Activated T-cell treated with anti-CD3 and anti-CD28 coated beads, Interleukin-2, amount 50 U/mL, for 48 hours (primary cell): ENCODE measurements at places on chromosomes 11 and 22.

- peak; percentile 17 for DNase-seq
These were observed 243.3 kb upstream of the B3GAT1 start for GRCh38 chr11:134655189-134655989.

GRCh38 chr11:130323452-130324450 is 9.0 kb upstream of the ZBTB44 start:
- DNase-seq, result no peak

DNA sequence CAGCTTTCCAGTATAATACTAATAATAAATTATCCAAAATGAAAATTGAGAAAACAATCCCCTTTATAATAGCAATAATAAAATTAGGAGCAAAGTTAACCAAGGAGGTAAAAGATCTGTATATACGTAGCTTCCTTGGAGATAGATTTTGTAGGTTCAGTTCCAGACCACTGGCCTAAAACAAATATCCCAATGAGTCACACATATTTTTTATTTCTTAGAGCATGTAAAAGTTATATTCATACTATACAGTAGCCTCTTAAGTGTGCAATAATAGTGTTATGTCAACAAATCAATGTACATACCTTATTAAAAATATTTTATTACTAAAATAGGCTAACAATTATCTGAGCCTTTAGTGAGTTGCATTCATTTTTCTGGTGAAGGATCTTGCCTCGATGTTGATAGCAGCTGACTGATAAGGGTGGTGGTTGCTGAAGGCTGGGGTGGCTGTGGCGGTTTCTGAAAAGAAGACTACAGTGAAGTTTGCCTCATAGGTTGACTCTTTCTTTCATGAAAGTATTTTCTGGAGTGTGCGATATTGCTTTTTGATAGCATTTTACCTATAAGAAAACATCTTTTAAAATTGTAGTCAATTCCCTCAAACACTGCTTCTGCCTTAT is 178.5 kb downstream of the ARHGAP42 start:
- no peak for DNase-seq

- no peak for DNase-seq
These were observed 15.3 kb downstream of the P2RX3 start for GRCh38 chr11:57353446-57353845.

GRCh38 chr11:11288972-11289616 is 64.0 kb downstream of the CSNK2A3 start:
- DNase-seq, result no peak

DNA sequence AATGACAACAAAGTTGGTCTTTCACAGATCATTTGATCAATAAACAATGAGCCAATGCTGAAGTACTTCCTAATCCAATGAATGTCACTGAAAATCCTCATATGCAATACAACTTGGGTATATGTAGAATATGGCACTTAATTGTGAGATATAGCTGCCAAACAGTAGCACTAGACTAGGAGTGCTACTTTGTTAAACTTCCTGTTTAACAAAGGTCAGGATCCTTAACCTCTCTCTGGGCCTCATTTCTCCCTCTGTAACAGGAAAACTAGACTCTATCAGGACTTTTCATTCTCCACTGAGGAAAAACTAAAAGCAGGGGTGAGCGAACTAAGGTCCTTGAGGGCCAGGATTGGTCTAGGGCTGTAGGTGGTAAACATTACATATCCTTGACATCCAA is 56.1 kb downstream of the PITPNB start:
- DNase-seq, result no peak

GRCh38 chr11:135035282-135035681 is 623.2 kb upstream of the B3GAT1 start:
- no peak for DNase-seq

DNA sequence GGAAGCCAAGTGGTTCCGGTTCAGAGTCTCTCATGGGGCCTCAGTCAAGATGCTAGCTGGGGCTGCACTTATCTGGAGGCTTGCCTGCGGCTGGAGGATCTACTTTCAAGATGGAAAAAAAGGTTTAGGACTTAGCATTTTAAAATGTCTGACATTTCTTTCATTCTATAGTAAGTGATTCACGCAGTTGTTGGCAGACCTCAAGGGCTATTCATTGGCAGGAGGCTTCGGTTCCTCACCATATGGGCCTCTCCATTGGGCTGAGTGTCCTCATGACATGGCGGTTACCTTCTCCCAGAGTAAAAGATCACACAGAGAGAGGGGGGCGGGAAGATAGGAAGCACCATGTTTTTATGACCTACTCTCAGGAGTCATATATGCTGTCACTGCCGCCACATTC is 298.0 kb upstream of the PLET1 start:
- no peak for DNase-seq

- no peak for DNase-seq
These were observed 32.4 kb upstream of the CD44 start for GRCh38 chr11:35106595-35106994.

DNA sequence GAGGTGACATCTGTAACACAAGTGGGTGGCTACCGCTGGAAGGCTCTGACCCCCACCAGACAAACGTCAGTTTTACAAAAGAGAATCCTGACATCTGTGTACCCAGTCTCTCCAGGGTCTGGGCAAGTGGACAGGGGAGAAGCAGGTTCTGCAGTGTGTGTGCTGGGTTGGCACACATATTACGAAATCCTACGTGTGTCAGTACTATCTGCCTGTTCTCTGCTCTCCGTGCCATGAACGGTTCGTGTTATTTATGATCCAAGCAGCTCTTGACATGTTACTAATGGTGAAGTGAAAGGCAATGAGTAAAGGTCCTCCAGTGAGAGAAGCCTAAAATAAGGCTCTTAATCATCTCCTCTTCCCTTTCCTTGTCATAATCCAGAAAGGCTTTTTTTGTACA is 201.5 kb upstream of the MTMR2 start:
- DNase-seq, result no peak

DNA sequence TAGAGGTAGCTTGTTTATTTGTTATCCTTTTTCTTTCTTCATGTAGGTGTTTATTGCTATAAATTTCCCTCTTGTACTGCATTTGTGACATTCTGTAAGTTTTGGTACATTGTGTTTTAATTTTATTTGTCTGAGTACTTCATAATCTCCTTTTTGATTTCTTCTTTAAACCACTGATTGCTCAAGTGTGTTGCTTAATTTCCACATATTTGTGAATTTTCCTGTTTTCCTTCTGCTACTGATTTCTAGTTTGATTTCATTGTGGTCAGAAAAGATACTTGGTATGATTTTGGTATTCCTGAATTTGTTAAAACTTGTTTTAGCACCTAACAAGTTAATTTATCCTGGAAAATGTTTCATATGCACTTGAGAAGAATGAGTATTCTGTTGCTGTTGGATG is 15.1 kb downstream of the OR10V1 start:
- DNase-seq, result no peak

DNA sequence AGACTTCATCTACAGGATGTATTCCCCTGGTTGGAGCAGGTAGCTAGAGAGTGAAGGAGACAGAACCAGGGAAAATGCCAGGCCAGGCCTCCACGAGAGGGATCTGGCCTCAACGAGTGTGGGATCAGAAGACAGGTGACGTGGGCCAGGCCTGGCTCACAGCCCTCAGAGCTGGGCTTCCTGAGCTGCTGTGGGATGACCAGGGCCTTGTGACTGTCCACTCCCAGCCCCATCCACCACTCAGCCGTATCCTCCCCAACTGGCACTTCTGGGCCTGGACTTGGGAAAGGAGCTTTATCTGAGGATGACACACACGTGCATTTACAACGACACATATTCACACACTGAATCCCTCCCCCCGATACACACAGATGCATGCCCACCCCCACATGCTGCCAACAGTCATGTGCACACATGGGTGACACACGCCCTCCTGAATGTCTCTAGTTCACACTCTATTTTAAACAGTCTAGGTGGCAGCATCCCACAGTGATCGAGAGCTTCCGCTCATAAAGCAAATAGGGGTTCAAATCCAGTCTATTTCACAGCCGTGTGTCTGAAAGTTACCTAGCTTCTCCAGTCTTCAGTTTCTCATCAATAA is 93.1 kb downstream of the TP53I11 start:
- no peak for DNase-seq

DNA sequence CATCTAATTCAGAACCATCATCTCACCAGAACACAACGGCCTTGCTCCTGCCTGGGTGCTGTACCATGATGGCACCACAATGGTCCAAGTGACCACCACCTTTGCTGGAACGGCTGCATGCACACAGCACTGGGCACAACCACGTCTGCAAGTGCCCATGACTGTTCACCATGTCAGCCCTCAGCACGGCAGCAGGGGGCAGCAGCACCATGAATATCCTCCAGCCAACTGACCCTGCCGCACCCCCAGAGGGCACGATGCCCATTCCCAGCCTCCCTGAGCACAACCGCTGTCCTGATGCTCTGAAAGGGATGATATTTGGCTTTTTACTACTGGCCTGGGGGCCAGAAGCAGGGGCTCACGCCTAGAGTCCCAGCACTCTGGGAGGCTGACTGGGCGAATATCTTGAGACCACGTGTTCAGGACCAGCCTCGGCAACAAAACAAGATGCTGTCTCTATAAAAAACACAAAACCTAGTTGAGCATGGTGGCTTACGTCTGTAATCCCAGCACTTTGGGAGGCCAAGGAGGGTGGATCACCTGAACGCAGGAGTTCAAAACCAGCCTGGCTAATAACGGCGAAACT is 25.7 kb downstream of the DRD4 start:
- peak; percentile 68 for DNase-seq

- DNase-seq, result no peak
These were observed 21.3 kb downstream of the TRIM66 start for GRCh38 chr11:8661001-8661795.

DNA sequence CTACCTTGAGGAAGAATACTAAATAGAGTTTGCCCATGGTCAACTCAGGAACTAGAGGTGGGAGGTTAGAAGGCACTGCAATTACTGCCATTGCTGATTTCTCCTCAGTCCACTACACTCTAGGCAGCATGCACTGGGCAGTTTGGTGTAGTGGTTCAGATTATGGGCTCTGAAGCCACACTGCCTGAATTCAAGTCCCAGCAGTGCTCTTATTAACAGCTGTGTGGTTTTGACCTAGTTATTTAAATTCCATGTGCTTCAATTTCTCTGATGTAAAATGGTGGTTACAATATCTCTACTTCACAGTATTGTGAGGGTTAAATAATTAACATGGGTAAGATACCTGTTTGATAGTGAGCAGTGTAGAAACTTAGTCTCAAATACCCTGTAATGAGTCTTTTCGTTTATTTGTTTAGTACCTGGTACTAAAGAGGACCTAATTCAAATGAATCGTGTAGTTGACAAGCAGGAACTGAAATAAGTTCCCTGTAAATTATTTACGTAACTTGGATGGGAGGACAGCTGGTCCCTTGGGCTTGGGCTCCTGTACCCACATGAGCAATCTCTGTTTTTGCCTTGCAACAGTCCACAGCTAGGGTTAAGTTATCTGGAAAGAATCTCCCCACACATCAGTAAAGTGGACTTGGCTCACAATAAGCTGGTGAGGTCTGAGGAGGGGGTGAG is 17.8 kb downstream of the PRR5L start:
- no peak for DNase-seq

DNA sequence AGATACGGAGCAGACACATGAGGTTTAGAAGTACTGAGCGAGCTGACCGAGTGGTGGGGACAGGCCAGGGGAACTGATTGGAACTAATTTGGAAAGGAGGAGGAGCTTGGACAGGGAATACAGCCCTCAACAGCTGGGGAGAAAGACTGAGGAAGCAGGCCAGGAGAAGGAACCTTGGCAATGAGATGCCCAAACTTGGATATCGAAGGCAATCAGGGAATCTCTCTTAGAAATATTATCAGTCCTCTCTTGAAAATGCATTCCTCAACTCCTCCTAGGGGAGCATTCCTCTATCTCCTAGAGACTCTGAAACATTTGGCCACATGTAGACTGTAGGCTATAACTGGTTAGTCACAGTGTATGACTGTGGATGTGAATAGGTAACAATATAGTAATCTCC is 284.6 kb downstream of the GUCY1A2 start:
- DNase-seq, result no peak

- DNase-seq, result no peak
These were observed 33.7 kb downstream of the SAMM50 start for GRCh38 chr22:43988960-43989359.

GRCh38 chr11:47378010-47378835 is at the start of gene SPI1:
SPI1 (minus strand) TSS chr11:47378547; CDS start chr11:47378353, 194 bp downstream.
- DNase-seq, result no peak

- no peak for DNase-seq
These were observed 492.9 kb upstream of the ANO3 start for GRCh38 chr11:25838918-25839625.

DNA sequence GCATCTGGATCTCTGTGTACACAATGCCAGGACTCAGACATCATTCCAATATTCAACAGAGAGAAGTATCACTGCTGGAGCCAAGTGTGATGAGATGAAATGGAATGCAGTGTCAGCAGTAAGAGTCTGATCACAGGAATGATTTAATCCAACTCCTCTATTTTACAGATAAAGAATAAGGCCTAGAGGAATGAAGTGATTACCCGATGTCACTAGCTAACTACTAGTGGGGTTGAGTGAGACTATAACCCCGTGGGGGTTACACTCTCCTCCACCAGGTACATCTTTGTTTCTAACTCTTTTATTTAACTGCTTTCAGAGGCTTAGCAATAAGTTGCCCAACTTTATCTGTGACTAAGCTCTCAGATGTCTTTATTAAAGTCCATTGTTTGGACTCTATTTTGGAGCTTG is 94.2 kb upstream of the FAT3 start:
- no peak for DNase-seq

DNA sequence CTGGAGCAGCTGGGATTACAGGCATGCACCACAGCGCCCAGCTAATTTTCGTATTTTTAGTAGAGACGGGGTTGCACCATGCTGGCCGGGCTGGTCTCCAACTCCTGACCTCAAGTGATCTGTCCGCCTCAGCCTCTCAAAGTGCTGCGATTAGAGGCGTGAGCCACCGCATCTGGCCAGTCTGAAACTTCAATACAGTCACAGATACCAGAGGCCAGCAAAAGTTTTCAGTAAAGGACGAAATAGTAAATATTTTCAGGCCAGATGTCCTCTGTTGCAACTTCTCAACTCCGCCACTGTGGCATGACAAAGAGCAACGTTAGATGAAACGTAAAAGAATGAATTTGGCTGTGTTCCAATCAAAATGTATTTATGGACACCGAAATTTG is 403.6 kb downstream of the MN1 start:
- no peak for DNase-seq

- DNase-seq, result no peak
These were observed 31.5 kb downstream of the CYP2R1 start for GRCh38 chr11:14860511-14860910.

DNA sequence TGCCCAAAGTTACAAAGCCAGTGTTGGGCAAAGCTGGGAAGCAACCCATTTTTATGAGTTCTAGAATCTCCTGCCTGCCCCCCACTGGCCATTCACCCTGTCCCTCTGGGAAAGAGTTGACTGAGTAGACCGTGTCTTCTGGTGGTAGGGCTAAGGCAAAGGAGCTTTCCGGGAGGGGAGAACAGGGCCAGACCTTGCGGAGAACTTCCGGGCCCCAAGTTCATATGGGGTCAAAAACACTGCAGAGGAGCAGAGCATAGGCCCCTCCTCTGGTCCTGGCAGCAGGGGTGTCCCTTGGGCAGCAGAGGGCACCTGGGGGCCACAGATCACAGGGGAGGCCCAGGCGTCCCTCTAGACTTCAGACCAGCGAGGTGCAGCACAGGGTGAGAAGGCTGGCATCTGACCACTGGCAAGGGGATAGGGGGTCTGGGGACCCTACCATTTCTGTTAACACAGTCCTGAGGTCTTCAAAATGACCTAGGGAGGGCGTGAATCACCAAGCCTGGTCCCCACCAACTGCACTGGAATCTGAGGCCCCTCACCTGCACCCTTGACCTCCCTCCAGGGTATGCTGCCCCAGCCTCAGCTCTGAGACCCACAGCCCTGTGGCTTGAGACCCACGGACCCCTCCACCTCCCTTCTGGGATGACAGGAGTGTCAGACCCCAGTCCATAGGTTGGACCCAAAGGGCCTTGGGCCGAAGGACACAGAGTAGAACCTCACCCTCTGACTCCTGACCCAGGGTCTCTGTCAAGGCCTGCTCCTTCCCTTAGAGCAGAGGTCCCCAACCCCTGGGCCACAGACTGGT is 1.3 kb upstream of the ARAP1 start:
- no peak for DNase-seq
